ENCODE measurements at places on chromosomes 16 and 17.

- no peak for DNase-seq
Observed at GRCh38 chr17:69111794-69112193, 29.9 kb downstream of the ABCA6 start.

DNA sequence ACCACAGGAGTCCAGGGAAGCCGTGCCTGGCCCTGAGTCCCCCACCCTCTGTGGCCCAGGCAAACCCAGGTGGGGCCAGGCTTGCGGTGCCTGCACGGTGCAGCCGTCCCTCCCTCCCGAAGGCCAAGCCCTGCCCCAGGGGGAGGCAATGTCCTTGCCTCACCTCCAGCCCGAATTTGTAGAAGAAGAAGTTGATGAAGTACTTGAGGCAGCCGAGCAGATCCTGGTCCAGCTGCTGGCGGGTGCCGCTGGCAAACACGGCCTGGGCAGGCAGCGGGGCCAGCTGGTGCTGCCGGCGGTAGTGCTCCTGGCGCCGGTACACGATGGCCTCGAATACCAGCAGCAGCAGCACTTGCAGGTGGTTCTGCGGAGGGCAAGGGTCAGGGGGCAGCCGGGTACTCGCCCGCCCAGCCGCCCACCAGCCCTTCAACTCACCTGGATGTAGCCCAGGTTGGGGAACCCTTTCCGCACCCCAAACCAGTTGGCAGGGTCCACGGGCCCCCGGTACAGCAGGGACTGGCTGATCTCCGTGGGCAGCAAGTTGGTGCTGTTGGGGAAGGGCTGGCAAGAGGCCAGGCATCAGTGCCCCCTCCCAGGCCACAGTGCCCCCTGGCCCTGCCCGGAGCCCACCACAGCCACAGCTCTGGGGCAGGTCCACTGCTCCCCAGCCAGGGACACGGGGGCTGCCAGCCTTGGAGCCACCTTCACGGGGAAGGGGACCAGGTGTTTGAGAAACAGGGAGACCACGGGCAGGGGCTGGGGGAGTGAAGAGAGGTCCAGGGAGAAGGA is 26.1 kb downstream of the CTU2 start:
- DNase-seq: no peak

DNA sequence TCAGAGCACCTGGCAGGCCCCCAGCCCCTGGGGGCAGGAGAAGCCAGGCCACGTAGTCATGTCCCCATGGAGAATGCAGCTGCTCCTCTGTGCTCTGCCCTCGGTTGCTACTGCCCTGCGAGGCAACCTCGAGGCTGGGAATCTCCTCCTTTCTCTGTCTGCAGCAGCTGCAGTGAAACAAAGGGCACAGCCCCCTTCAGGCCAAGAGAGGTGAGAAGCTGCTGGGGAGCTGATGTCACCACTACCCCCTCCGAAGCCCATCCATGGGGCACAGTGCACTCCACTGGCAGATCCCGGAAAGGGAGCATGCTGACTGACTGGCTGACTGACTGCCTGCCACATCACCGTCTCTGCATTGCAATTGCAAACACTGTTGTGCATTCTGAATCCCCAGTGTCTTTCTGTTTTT is 103.7 kb downstream of the GRIN2A start:
- DNase-seq: no peak

DNA sequence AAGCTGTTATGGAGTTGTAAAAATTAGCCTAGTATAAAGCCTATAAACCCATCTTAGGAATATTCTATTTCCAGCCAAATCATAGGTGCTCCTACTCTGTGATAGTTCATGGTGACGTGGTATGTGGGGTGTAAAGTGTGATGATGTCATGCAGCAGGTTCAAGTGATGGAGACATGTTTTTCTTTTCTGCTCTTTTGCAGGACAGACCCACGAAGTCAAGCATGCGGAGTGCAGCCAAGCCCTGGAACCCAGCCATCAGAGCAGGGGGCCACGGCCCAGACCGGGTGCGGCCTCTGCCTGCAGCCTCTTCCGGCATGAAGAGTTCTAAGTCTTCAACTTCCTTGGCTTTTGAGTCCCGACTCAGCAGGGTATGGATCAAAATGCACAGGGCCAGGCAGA is 87.3 kb downstream of the SPECC1 start:
- no peak for DNase-seq

GRCh38 chr16:5490499-5490898 is 392.9 kb upstream of the EEF2KMT start:
- DNase-seq: no peak

- DNase-seq: no peak
Observed at GRCh38 chr17:66562119-66562518, 259.7 kb downstream of the PRKCA start.

GRCh38 chr17:4469552-4469951 is 29.1 kb upstream of the SPNS2 start:
- DNase-seq: no peak

- DNase-seq: peak; percentile 29
Observed at GRCh38 chr16:85428168-85428898, 184.8 kb upstream of the GSE1 start.

DNA sequence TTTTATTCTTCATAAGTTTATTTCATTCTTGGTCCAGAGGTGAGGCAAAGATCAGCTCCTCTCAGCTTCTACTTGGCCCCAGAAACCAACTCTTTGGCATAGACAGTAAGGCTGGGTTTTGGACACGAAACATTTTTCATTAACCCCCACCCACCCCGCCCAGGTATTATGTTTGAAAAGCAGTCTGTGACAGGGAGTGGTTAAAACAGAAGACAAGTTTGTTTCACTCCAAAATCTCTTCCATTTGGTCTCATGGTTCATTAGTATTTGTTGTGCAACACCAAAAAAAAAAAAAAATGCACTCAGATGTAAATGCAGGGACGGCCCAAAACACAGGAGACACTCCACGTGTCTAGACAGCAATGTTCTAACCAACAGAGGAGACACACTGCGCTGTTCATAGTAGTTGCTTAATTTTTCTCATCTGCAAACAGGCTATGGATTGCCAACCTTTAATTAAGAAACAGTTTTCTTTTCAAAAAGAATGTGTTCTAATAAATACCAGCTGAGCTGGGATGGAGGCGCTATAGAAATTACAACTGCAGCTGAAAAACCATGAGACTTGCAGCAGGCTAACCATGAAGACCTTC is 39.8 kb upstream of the MMP2 start:
- DNase-seq: no peak

DNA sequence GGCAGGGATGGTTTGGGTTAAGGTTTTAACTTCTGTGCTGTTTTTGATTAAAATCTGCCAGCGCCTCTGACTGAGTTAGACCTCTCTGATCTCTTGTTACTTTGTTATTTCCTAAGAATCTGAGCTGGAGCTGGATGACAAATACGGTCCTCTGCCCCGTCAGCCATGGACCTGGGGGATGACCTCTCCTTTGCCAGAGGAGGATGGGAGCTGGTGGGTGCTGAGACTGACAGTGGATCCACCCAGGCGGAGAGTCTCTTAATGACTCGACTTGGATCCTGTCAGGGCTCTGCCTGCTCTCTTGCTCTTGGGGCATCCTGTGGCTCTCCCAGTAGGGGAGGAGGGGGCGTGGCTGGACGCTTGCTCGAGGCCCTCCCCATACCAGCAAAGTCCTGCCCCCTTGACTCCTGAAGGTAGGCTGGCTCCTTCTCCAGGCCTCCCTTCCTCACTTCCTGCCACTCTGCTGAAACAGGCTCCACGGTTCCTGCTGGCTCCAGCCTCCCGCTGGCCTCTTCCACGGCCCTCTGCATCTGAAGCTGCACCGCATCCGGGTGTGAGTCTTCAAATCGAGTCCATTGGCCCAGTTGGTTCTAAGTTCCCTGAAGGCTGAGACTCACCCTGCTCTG is 24.8 kb upstream of the MAP3K14 start:
- no peak for DNase-seq

DNA sequence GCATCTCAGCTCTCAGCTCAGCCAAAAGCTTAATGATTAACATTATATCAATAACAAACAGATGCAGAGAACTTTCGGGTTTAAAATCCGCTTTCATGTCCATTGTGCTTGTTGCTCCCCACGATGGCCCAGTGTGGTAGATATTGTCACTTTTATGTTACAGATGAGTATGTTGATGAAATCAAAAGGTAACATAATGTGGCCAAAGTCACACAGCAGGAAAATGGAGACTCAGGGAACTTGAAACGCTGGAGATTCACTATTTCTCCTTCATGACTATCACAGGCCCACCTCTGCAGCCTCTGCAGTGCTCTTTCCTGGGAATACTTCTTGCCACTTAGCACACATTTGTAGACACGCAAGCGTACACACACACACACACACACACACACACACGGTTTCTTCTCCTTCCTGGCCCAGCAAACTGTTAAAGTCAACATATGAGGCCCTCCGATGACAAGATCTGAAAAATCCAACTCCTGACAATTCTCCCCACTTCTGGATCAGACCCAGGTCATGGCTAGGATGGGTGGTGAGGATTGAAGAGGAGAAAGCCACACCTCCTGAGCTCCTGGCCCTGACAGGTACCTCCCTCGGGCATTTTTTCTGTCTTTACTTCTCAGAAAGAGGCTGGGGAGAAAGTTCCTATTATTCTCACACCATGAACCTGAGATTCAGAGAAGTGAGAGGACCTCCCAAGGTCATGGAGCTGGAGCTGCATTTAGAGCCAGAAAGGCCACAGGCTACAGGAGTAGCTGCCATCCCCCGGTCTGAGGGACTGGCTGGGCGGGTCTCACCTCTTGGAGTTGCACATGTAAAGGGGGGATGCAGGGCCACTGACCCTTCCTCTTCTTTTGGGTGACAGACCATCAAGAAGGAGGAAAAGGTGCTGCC is 9.7 kb downstream of the DRC7 start:
- no peak for DNase-seq

DNA sequence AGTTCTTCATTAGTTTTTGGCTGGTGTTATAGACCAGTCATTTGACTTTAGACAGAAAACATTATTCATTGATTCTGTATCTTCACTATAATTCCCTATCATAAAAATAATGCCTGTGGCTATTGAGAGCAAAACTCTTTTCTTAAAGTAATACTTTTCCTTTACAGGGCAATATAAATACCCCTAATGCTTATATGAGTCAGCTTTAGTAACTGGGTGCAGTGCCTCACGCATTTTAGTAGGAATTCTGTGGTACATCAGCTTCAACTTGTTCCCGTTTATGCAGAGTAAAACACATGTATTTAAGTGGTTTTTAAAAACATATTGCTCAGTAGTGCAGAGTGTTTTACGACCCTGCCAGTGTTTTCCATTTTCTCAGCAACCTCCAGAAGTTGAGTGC is 68.1 kb downstream of the SEC14L1 start:
- DNase-seq: no peak

DNA sequence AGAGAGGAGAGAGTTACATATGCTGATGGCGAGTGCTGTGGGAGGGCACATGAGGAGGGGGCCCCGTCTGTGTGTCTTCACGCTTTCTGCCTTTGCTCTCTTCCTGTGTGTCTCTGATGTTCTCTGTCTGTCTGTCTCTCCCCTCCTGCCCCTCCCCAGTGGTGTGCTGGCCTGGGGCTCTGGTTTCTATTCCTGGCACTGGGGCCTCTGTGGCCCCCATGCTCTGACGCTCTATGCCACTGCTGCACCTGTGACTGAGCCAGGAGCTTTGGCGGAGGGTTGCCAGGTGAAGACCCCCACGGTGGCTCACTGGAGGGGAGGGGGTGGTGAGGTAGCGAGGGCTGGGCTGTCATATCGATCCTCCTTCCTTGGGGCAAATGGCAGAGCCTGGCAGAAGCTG is 24.6 kb upstream of the BRD7 start:
- DNase-seq: no peak

DNA sequence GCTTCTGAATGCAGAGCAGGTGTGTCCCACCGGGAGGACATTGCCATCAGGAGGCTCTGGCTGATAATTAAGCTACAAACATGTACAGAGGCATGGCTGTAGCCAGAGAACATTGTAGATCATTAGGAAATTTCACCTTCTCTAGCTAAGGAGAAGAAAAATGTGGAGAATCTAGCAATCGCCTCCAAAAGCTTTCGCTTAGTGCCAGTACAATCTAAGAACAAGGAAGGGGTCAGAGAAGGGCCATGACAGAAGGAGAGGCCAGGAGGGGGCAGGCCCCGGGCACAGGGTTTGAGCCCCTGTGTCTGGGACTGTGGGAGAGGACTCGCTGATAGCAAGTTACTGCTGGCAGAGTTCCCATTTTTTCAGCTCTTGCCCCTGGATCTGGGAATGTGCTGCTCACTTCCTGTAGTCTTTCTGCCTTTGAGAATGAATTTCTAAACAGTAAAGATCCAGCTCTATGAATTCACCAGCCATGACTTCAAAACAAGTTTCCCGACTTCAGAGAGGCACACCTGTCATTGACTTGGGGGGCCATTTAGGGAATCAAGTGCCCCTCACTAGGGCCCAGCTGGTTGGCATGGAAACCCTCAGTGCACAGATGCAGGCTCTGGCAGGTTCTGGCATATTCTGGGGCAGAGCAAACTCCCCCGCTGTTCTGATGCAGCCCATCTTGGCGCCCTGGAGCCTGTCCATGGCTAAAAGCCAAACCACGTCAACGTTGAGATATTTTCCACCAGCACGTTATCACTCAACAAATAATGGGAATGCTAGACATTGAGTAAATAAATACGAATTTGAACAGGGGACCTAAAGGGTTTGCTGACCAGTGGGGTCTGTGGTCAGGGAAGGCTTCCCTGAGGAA is 59.5 kb upstream of the CACNG4 start:
- no peak for DNase-seq

GRCh38 chr17:43927060-43927864 is 15.0 kb downstream of the PPY start:
- DNase-seq: no peak

DNA sequence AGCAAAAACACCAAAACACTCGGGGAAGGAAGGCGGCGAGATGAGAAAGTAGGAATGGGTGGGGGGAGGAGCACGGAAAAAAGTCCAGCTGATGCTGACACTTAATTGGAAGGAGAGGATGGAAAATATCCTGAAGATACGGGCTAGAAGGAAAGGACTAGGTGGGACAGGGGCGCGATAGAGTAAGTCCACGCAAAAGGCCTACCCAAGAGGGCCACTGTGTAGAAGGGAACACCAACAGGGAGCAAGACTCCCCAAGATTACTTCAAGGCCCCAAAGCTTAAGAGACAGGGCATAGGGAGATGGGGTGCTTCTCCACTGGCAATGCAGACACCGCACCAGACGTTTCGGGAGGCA is 736 bp downstream of the APPBP2 start:
- DNase-seq: no peak

DNA sequence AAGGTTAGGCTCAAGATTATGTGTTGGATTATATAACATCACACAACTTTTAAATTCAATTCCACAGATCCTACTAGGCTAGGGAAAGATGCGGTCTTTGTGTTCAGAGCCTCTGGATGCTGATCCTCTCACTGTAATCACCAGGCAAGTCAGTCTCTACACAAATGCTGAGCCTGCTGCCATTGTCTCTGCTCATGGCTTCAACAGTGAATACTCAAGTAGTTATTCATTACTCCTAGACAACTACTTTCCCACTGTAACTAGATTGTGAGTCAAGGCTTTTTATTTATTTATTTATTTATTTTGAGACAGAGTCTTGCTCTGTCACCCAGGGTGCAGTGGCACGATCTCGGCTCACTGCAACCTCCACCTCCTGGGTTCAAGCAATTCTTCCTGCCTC is 15.8 kb upstream of the NDUFAB1 start:
- no peak for DNase-seq
